Activated CD4-positive, CD25-positive, alpha-beta regulatory T cell (primary cell): ENCODE measurements at places on chromosomes 5 and 9.

GRCh38 chr9:129390541-129390940, 212.5 kb upstream of the IER5L start:
- DNase-seq = no peak

DNA sequence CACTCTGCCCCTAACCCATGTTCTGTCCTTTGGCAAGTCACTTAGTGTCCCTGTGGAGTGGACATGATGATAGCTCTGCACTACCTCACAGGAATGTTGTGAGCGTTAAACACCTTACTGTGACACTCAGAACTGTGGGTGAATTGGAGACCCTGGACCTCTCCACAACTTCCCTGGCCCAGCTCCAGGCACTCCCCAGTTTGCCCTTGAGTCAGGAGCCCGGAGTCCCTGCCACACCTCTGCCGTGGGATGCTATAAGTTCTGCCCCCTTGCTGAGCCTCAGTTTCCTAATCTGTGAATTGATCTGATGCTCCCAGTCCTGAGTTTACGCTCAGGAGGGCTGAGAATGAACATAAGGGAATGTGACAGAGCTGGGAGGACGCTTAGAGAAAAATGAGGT, 34.4 kb downstream of the GSN start:
- no peak for DNase-seq

DNA sequence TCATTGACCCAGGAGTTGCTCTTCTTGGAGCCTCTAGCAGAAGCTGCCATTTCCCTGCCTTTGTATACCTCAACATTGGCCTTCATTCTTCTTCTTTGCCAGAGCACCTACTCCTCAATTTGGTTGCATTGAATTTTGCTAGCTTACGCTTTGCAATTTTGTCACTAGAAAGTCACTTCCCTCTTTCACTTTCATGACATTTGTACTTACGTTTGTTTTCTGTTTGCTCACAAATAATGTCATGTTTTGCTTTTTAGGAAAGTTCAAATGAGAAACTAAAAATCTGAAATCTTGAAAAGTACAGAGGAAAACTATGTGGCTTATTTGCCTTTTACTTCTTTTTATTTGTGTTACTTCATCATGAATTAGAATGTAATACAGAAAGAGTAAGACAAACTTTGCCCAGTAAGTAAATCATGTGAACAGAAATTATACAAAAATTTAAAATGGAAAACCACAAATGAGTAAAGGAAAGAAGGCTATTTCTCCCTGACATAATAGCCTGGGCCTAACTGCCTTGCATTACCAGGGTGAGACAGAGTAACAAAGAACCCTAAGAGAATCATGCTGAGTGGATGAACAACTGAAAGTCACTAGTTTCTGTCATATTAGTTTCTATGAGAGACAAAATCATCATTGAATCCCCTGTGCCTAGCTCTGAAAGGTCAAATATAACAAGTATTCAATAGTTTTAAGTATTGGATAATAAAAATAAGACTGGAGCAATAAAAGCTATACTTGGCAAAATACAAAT, 7.4 kb upstream of the IFNA1 start:
- DNase-seq = no peak

- DNase-seq = no peak
Measured at GRCh38 chr5:179495906-179496455, 54.4 kb upstream of the RUFY1 start.

DNA sequence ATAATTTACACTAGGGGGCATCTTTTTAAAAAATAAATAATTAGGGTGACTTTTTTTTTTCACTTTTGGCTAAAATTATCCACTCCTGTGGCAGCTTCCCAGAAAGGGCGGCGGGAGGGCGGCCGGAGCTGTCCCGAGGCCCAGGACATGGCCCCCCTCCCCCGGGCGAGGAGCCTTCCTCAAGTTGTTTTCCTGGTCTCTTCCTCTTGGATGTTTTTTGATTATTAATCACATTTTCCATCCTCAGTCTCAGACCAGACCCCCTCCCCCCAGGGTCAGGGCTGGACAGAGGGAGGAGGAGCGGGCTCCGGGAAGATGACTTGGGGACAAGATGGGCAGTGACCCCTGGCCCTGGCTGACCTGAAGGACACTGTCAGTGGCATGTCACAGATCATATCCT, 4.7 kb upstream of the CNTFR start:
- DNase-seq = no peak

- no peak for DNase-seq
Measured at GRCh38 chr9:115462623-115463022, 344.7 kb upstream of the TNC start.

GRCh38 chr9:135069558-135070197, 17.8 kb upstream of the OLFM1 start:
- no peak for DNase-seq

- DNase-seq = no peak
Measured at GRCh38 chr5:148176480-148176879, 8.1 kb downstream of the SPINK14 start.
